ENCODE measurements at places on chromosomes 16 and 17.

- no peak for DNase-seq
Observed at GRCh38 chr16:56422896-56423441, 2.4 kb downstream of the AMFR start.

GRCh38 chr17:29165261-29165660 is 14.9 kb downstream of the MYO18A start:
- no peak for DNase-seq

GRCh38 chr17:29180788-29181160 is 576 bp upstream of the MYO18A start:
- DNase-seq = no peak

- no peak for DNase-seq
Observed at GRCh38 chr16:54424043-54424451, 137.5 kb upstream of the IRX3 start.

- DNase-seq = no peak
Observed at GRCh38 chr17:49365667-49366066, 3.6 kb upstream of the ZNF652 start.

DNA sequence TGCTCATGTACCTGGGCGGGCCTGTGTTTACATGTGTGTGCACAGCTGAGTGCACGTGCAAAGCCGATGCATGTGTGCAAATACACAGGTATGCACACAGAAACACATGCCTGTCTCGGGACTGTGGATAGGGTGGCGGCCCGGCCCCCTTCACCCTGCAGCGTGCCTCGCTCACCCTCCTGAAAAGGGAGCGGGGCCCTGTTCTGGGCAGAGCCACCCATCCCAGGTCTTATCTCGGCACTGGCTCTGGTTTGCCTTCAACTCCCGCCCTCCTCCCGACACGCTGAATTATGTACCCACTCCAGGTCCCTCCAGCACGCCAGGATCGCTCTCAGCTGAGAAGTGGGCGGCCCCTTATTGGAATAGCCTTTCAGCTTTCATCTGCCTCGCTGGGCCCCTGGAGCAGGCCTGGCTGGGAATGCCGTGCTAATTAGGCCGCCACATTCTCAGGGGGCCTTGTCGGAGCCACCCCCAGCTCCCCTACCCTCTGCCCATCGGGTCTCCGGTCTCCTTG is 77.8 kb downstream of the RTN4RL1 start:
- DNase-seq = no peak

GRCh38 chr17:48717367-48718226 is 4.7 kb downstream of the PRAC1 start:
- no peak for DNase-seq

DNA sequence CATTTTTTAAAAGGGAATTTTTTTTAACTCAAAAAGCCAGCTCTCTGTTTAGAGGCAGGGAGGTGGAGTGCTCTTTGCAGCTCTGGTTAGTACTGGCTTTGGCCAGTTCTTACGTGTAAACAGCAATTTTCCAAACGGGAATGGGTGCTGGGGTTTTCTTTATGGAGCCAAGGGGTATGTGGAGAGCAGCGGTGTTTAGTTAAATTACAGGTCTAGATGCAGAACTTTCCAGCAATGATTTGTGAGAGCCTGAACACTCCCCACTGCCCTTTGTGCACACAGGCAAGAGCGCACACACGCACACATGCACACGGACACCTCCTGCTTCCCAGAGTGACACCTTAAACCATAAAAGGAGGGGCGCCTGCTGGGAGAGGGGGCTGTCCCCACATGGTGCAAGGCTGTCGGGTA is 140.2 kb downstream of the MSI2 start:
- no peak for DNase-seq

Data from thoracic aorta (tissue), 2 donors.